Naive thymus-derived CD4-positive, alpha-beta T cell (primary cell): ENCODE measurements at places on chromosomes 7 and 10. TPM values are rescaled to one million over a fixed set of nuclear protein-coding genes. Genes with fewer than 3 reads are reported as not detected.

Gene PALD1
- total RNA-seq = 0.20 TPM

Gene ADCYAP1R1
- not detected for total RNA-seq

Gene WNT2
- total RNA-seq = not detected

Gene ZNF488
- total RNA-seq = not detected in 2 replicates

Gene PNLIPRP1
- not detected for total RNA-seq

Gene UTF1
- total RNA-seq = not detected

Gene PIP
- total RNA-seq = not detected

Gene TMEM176A
- total RNA-seq = not detected in 2 replicates

Gene SEMA3A
- total RNA-seq = 1.3 TPM

Gene TSPAN33
- total RNA-seq = 7.2 TPM

DNA sequence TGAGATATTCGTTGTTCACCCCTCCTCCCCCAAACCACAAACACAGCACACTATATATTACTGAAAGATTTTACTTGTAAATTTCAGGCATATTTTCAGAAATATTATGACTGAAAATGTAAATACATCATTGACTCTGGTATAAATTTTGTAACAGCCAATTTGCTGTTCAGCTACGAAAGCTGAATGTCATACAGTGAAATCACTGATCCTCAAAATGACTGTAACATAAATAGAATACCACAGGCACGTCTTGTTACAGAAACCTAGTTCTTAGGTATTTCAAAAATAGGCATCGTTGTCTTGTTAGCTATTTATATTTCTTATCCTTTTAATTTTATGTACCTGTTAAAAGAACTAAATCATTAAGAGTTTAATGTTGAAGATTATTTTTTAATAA lies 15.1 kb downstream of the TRUB1 start:
- no peak for DNase-seq

GRCh38 chr7:36863901-36864701 lies 139.8 kb upstream of the AOAH start:
- no peak for DNase-seq

DNA sequence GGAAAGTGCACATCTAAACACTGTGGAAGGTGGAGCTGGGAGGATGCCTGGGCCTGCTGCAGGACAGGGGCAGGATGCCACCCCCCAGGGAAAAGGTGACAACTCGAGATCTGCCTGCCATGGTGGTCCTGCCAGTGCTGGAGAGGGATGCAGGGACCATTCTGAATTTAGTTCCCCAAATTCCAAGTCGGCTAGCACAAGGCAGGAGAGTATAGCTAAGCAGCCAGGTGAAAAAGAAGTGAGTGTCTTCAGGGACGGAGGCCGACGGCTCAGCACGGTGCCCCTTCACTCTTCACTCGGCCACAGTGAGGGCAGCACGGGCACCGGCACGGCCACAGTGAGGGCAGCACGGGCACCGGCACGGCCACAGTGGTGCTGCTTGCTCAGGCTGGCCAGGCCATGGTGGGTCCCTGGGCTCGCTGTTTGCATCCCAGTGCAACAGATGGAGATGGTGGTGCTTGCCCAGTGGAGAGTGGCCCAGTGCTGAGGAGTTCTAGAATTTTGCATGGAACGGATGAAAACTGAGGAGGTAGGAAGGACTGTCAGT lies 161.3 kb upstream of the SHH start:
- no peak for DNase-seq

DNA sequence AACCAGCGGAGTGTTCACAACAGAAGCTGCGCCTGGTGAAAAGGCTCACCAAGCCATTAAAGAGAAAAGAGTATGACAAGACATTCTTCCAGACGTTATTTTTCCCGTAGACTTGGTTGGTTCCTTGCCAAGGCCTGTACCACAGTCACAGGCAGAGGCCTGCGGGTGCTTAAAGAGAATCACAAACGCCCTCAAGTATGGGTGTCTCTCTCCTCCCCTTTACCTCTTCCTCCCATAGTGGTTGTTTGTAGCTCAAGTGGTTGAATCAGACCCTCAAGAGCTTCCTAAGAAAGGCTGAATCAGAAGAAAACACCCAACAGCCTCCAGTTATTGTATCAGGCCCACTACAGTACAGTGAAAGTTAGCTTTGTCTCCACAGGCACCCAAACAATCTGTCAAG lies 169.0 kb downstream of the CREB5 start:
- DNase-seq = no peak

DNA sequence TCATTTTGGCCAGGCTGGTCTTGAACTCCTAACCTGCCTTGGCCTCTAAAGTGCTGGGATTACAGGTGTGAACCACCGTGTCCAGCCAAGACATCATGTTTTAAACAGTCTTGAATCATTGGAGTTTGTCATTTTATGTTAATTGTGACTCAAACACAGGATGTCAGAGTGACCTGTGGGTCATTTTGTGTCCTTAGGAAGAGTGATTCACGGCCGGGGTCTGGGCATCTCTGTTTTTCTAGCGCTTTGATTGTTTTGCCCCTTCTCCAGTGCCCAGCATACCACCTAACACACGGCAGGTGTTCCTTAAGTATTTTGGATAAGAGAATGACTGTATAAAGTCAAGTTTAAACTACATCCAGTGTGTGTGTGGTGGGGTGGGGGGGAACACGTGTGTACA lies 183.7 kb upstream of the KLF6 start:
- no peak for DNase-seq

- DNase-seq = no peak
Measured at GRCh38 chr7:121473645-121474300, 77.7 kb upstream of the FAM3C start.

- DNase-seq = no peak
Measured at GRCh38 chr7:155685070-155685790, 40.8 kb downstream of the RBM33 start.

DNA sequence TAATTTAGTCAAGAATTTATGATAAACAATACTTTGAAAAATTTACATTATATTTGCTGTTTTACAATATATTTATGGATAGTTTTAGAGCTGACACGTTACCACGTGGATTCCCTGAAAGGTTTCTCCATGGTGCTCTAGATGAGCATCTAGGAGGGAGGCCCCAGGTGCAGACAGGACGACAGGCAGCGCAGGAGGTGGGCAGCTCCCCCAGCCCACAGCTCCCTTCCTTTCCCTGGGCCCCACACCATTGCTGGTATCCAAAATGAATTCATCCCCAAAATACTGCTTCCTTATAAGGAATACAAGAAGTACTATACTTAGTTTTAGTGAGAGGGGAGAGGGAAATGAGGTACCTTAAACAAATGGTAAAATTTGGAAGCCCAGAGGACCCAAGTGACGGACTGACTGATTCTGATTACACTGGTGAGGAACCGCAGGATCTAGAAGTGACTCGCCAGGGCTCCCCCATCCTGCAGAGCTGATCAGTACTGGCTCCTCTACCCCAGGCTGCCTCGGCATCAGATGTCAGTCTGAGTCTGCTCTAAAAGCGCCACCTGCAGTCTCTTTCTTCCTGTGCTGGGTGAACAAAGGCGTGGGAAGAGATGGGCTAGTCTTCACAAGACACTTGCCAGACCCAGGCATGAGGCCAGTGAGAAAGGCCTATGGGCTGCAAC lies 89.2 kb downstream of the DLG5 start:
- DNase-seq = peak; percentile 62

- DNase-seq = no peak
Measured at GRCh38 chr7:44142028-44142427, 896 bp upstream of the MYL7 start.

- no peak for DNase-seq
Measured at GRCh38 chr10:28721318-28721951, 44.1 kb downstream of the BAMBI start.

DNA sequence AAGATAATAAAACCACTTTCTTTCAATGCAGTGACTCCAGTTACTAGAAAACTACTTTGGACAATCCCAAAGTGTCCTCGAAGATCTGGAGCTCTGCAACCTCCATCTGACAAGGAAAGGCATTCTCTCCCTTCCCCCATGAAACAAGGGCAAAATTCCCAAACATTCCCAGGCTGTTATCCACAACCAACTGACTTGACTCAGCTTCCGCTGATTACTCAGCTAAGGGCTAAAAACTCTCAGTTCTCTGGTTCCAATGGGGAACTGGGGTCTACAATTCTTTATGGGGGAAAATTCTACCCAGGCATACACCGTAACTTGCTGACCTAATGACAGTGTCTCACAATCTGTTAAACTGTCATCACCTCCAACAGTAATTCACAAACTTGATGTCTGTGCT lies 48.4 kb downstream of the SFMBT2 start:
- DNase-seq = no peak

DNA sequence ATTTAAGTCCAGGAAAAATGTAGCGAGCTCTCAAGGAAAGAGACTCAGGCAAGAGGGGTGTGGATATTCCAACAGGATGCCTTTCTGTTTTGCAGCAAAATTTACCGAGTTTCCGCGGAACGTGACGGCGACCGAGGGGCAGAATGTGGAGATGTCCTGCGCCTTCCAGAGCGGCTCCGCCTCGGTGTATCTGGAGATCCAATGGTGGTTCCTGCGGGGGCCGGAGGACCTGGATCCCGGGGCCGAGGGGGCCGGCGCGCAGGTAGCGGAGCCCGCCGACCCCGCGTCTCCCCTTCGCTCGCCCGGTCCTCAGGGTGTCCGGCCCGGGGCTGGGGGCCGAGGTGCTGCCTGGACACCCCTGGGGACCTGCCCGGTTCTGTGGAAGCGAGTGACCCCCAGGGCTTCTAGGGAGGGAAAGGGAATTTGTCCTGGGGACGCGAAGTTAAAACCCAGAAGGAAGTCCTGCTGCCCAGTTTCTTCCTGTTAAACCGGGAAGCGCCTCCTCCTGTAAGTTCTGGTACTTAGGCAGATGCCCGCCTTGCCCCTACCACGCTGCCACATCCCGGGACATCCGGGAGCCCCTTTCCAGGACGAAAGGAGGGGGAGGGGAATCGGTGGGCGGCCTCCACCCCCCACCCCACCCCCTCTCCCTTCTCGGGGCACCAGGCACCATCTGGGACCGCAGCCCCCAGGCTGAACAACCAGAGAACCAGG lies 2.5 kb downstream of the VSTM2A start:
- no peak for DNase-seq

DNA sequence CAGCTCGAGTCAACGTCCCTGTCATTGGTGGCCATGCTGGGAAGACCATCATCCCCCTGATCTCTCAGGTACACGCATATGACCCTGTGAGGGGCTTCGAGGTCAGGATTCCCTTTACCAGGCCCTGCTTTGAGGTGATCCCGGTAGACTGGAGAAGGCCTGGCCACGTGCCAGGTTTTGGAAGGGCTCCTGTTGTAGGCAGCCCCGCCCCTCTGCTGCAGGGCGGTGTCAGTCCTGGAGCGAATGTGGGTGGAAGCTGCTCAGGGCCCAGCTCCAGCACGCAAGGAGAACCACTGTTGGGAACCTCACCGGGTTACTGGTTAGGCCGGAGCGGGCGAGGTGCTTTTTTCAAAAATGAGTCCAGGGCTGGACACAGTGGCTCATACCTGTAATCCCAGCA lies 15.6 kb downstream of the MDH2 start:
- DNase-seq = no peak

- DNase-seq = no peak
Measured at GRCh38 chr7:74289659-74290552, 699 bp downstream of the CLIP2 start.

- DNase-seq = no peak
Measured at GRCh38 chr7:22121702-22122474, 176.2 kb upstream of the CDCA7L start.

GRCh38 chr7:16840094-16840493 lies 35.3 kb upstream of the AGR2 start:
- DNase-seq = no peak

DNA sequence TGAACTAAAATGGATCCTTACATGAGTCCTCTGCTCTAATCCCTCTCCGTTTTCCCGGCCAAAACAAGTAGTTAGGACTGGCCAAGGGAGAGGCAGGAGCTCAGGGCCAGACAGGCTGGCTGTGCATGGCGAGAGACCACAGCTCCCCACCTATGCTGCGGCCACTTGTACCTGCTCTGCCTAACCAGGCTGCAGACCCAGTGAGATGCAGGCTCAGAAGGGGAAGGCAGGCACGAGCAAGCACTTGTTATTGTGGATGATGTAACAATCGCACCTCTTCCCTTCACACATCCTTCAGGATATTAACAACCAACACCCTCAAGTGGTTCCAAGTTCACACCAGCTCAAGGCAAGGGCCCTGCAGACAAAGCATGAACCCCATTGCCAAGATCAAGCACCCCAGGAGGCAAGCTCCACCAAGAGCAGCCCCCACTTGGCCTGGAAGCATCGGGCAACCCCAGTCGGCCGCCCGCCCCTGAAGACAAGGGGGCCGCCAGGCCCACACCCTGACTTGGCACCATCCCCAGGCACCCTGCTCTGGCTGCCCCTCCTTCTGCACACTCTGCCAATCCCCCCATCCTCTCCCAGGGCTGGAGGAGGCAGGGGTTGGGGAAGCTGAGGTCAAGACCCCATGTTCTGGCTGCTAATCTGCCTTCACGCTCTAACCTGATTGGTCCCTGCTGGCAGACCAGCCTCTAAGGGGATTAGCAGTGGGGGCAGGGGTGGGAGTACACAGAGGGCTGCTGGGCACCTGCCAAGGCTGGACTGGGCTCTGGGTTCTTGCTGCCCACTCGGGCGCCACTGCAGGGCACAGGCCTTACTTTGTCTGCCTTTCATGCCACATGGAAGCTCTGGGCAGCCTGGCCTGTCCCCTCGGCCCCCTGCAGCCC lies 111.3 kb downstream of the SLIT1 start:
- no peak for DNase-seq

- DNase-seq = no peak
Measured at GRCh38 chr10:88903715-88904114, 23.7 kb downstream of the STAMBPL1 start.

DNA sequence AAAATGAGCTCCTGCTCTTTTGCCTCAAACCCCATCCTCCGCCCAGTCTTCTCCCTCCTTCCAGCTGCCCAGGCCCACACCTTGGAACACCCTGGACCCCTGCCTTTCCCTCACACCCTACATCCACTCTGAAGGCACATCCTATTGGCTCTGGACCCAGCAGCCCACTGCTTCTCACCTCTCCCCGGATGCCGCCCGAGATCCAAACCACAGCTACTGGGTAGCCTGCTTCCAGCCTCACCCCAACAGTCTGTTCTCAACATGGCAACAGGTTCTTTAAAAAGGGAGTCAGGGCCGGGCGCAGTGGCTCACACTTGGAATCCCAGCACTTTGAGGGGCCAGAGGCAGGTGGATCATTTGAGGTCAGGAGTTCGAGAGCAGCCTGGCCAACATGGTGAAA lies 9.5 kb upstream of the SMARCD3 start:
- DNase-seq = no peak
